GM23338 (cell line): ENCODE measurements at places on chromosomes 13 and 19. TPM values are rescaled to one million over a fixed set of nuclear protein-coding genes. Genes with fewer than 3 reads are reported as not detected.
A peak's percentile ranks its signal among the peaks of the same experiment; 100 is the strongest.

GRCh38 chr19:47729468-47729798 is 15.9 kb upstream of the NOP53 start:
- peak; percentile 66 for DNase-seq

- DNase-seq = no peak
Measured at GRCh38 chr13:26469602-26470001, 87.9 kb upstream of the WASF3 start.

C19orf81 gene
- 1.8 and 23.2 TPM in 2 replicates for total RNA-seq

OLFM4 gene
- total RNA-seq = not detected in 2 replicates

DNA sequence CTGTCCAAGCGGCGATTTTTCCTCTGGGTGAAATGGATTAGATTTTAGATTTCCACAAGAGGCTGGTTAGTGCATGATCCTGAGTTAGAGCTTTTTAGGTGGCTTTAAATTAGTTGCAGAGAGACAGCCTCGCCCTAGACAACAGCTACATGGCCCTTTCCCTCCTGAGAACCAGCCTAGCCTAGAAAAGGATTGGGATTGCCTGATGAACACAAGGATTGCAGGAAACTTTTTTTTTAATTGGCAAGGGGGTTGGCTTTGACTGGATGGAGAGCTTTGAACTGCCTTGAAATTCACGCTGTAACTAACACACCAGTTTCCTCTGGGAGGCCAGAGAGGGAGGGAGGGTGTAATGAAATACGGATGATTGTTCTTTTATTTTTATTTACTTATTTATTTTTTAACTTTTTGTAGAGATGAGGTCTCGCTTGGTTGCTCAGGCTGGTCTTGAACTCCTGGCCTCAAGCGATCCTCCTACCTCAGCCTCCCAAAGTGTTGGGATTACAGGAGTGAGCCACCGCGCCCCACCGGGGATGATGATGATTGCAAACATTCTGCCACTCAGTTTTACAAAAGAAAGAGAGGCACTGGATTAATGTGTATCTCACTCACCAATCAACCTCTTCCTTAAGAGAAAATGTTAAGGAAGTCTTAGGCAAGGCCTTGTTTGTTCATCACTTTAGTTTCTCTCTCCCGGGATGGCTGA is 1.9 kb downstream of the LDLR start:
- no peak for DNase-seq

GSK3A gene
- 40.7 and 47.0 TPM in 2 replicates for total RNA-seq

DNA sequence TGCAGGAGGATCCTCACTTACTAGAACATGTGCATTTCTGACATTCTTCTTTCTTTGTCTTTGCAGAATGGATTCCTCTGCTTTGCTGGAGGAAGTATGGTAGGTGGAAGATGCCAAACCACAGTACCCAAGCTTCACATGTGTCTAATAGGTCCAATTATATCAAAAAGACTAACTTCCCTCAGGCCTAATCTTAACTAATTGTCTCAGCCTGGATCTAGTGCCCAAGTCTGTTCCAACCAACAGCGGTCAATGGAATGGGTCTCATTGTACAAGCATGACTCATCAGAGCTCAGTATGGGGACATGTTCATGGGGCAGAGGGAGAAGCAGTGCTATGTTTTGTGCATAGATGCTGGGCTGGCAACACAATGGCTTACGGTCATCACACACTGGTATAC is 81.6 kb upstream of the CSNK1A1L start:
- DNase-seq = no peak

- DNase-seq = no peak
Measured at GRCh38 chr19:56026769-56027168, 40.2 kb downstream of the NLRP5 start.

DNA sequence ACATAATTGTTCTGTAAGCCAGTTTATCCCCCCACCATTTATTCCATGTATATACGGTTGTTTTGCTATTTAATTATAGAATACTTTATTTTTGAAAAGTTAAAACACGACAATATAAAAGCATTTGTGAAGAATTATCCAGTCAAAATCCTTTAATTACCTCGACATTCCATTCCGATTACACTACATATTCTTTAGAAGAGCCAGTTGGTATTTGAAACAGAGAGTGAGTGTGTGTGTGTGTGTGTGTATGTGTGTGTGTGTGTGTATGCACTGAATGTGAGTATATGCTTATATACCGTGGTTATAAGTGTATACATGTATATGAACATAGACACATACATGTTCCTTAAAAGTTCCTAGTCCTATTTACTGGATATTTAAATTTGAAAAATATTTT is 87.8 kb upstream of the KLF5 start:
- DNase-seq = no peak

BLOC1S3 gene
- 15.9 and 16.0 TPM in 2 replicates for total RNA-seq

GRCh38 chr19:56109226-56109625 is 11.9 kb downstream of the ZNF787 start:
- no peak for DNase-seq

DNA sequence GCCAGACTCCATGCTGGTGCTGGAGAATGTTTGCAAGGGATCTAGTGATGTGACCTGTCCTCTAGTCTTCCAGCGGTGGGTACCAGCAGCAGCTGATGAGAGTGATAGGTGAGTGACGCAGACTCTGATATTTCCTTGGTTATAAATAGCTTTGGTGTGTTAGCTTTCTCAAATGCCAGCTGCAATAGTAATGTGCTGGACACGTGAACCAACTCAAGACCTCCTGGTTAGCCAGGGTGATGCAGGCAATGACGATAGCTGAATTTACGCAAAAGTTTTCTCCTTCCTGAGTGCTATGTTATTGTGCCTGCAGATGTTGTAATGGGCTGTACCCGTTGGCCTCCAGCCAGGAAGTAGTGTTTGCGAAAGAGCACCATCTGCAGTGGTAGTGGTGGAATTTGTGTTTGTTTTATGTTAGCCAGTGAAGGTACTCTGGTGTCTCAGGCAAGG is 129.5 kb downstream of the CYSLTR2 start:
- DNase-seq = no peak

GRCh38 chr19:43372462-43372861 is 19.0 kb downstream of the CD177 start:
- no peak for DNase-seq

- DNase-seq = no peak
Measured at GRCh38 chr19:42965176-42965575, 28.2 kb upstream of the PSG7 start.

DNA sequence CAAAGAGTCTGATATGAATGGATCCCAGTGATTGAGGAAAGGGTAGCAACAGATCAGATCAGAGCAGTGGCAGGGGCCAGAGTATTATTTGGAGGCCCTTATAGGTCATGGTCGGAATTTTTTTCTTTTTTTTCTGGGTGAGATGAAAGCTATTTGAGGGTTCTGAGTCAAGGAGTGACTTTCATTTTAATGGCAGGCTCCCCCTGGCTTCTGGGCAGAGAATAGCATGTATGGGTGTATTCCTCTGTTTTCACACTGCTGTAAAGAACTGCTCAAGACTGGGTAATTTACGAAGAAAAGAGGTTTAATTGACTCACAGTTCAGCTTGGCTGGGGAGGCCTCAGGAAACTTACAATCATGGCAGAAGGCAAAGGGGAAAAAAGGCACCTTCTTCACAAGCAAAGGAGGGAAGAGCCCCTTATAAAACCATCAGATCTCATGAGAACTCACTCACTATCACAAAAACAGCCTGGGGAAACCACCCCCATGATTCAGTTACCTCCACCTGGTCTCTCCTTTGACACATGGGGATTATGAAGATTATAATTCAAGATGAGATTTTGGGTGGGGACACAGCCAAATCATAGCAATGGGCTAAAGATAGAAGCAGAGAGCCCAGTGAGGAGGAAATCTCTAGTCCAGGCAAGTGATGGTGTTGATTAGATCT is 3.0 kb upstream of the SLC6A16 start:
- DNase-seq = peak; percentile 85

GRCh38 chr19:40604171-40604646 is 3.0 kb downstream of the LTBP4 start:
- no peak for DNase-seq

C13orf42 gene
- 9.4 and 24.5 TPM in 2 replicates for total RNA-seq

DNA sequence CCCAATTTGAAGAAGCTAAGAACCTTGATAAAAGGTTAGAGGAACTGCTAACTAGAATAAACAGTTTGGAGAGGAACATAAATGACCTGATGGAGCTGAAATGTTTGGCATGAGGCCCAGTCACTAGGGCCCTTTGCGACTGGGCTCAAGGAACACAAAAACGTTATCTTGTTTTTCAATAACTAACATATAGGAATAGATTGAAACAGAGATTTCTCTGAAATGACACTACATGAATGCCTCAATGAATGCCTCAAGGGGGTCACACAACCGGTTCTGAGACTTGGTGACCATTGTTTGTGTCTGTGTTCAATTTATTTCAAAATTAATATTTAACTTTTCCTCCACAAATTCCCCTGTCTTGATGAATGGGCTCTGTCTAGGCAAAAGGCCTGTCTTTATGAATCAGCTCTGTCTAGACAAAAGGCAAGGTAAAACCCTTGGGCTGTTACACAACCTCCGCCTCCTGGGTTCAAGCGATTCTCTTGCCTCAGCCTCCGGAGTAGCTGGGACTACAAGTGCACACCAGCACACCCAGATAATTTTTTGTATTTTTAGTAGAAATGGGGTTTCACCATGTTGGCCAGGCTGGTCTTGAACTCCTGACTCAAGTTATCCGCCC is 932 bp upstream of the ZNF486 start:
- DNase-seq = no peak

GRCh38 chr19:2627319-2627829 is 75.1 kb downstream of the GNG7 start:
- DNase-seq = no peak

ABCC4 gene
- 12.2 and 15.0 TPM in 2 replicates for total RNA-seq

KCNRG gene
- 3.3 TPM in 1 of 2 replicates, not detected in the other for total RNA-seq

ZNF66 gene
- total RNA-seq = 58.8 and 67.3 TPM in 2 replicates
